SK-MEL-5 (cell line): ENCODE measurements at places on chromosomes 3 and 15.

GRCh38 chr3:60182697-60183096 lies 1068.6 kb downstream of the FHIT start:
- no peak for DNase-seq

- DNase-seq = no peak
Observed at GRCh38 chr15:63019511-63020109, 22.9 kb upstream of the TPM1 start.

- peak; percentile 92 for DNase-seq
Observed at GRCh38 chr15:41661518-41662225, 1.5 kb downstream of the MGA start.

DNA sequence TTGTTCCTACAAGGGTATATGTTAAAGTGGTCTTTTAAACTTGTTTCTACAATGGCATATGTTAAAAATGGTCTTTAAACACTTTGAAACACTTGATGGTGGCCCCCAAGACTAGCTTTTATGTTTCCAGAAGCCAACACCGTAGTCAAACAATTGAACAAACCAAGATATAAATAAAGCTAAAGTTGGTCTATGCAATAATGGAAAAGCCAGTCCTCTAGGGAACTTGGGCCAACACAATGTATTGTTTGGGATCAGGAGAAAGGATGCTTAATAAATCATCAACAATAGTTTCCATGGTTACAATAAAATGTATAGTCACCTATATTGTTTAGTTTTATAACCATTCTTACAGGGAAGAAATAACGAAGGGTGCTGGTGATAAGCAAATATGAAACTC lies 137.2 kb downstream of the RORA start:
- no peak for DNase-seq

- no peak for DNase-seq
Observed at GRCh38 chr3:174815750-174816149, 43.4 kb upstream of the NAALADL2 start.

DNA sequence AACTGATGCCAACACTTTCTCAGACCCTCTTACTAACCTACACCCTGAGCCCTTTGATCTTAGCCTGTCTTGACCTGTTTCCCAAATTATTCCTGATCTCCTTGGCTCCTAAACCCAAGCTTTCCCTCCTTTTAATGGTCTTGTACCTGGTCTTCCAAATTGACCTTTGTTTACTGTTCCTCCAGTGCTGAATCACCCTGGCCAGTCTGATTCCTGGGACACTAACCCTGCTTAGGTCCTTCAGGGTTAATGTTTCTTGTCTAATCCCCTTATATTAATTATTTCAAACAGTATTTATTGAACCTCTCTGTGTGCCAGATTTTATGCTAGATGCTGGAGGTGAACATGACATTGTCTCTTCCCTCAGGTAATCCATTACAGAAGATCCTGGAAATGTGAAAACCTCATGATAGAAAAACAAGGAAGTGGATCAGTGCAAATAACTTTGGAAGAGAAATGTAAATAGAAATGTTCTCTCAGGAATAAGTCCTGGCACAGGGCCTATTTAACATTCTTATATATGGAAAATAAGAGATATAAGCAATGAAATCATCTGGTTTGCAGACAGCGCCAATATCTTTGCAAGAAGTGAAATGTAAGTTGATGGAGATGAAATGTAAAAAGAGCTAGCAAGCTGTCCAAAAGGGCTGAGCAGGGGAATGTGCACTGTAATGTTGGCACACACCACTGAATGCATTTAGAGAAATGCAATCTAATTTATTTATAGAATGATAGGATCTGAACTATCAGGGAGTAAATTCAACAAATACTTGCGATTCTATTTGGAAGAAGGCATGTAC lies 20.7 kb downstream of the HGD start:
- no peak for DNase-seq

DNA sequence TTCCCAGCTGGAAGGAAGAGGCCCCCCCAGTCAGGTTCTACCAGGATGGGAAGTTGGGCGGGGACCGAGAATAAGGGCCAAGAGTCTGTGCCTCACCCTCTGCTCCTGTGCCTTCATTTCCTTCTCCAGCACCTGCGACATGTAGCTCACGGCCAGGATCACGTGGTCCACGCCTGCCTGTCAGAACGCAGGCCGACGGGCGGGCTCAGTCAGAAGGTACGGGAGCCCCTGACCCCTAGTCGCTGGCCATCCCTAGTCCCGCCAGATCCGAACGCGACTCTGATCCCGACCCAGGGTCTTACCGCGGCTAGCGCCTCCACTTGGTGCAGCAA lies 489 bp downstream of the GMPPB start:
- peak; percentile 35 for DNase-seq

- DNase-seq = no peak
Observed at GRCh38 chr15:28109626-28110455, 10.7 kb upstream of the OCA2 start.

- DNase-seq = peak; percentile 43
Observed at GRCh38 chr15:28901987-28902745, 16.4 kb downstream of the APBA2 start.

DNA sequence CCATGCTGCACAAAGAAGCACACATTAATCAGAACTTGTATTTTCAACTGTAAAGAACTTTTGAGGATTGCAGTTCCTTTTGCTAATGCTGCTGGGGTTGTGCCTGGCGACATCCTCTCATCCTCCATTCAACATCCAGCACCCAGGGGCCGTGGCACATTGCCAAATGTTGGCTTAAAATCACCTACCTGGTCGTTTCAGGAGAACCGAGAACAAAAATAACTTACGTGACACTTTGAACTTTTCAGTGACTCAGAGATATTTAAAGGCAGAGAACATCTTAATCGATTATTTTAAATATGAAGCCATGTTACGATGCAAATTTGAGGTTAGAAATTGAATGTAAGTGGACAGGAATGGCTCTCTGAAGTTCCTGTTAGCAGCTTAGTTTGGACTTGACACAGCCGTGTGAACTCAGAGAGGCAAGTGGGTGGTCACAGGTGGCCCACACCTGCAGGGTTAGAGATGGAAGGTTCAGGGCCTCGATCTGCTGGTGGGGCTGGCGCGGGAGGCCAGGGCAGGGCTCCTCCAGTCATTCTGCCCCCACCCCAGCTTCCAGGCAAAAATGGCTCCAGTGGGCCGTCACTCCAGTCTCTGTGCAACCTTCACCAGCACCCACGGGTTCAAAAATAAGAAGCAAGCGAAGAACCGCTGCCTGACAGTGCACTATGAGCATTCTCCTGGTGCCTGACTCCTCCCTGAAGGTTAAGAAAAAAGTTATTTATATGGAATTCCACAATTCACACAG lies 12.2 kb downstream of the LRRK1 start:
- DNase-seq = no peak

- DNase-seq = no peak
Observed at GRCh38 chr3:78882251-78882650, 885.5 kb downstream of the ROBO1 start.

DNA sequence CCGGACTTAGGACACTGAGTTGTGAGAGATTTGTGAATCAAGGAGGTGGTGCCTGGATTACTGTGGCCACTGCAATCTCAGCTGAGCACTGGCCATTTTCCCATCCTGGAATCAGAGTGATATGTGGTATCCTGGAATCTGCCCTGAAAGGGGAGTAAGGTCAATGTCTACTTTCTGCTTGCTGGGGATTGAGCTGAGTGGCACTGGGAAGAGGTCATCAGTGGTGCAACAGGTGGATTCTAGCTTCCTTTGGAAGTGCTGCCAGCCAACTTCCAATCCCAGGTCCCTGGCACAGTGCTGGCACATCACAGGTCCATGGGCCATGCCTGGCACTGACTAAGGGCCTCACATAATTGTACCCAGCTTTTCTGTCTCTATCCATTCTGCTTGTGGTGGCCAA lies 20.6 kb upstream of the TSEN2 start:
- DNase-seq = no peak

DNA sequence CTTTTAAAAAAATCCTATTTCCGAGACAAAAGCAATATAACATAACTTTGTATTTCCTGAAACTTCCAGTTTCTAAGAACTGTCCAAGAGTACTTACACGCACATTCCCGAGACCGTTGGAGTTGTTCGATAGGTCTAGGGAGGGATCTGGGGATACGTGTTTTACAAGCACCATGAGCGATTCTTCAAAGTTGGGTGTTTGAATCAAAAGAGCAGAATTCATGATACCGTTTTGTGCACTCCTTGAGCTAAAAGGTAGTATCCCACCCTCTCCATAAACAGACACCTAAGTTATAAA lies 700 bp upstream of the EDEM1 start:
- DNase-seq = no peak

GRCh38 chr15:54638666-54639065 lies 558.1 kb downstream of the RSL24D1 start:
- DNase-seq = peak; percentile 8
